Daoy (cell line): ENCODE measurements at places on chromosomes 5 and 9.

- no peak for DNase-seq
Observed at GRCh38 chr5:124131466-124131865, 615.0 kb downstream of the ZNF608 start.

DNA sequence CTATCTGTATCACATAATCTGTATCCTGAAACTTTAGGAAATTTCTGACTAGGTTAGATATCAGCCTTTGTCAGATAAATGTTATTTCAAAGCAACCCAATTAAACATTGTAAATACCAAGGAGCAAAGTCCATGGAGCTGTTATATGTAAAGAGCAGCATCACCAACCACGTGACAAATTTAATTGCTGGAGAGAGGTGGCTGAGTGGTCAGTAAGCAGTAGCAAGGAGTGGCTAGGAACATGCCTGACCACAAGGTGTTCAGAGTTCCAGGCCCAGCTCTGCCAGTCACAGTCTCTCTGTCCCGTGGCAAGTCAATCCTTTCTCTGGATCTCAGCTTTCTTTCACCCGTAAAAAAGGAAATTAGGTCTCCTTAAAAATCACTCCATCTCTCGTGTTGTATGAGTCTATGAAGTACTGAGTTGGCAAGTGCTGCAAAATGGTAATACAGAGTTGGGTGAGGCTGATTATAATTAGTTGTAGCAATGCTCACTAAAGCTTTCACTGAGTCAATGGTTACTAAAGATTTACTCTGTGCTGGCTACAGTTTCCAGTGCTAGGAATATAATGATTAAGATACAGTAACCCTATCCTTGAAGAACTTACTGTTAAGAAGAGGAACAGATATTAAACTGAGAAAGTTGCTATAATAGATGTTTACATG lies 166.1 kb downstream of the GNAQ start:
- DNase-seq, result no peak

DNA sequence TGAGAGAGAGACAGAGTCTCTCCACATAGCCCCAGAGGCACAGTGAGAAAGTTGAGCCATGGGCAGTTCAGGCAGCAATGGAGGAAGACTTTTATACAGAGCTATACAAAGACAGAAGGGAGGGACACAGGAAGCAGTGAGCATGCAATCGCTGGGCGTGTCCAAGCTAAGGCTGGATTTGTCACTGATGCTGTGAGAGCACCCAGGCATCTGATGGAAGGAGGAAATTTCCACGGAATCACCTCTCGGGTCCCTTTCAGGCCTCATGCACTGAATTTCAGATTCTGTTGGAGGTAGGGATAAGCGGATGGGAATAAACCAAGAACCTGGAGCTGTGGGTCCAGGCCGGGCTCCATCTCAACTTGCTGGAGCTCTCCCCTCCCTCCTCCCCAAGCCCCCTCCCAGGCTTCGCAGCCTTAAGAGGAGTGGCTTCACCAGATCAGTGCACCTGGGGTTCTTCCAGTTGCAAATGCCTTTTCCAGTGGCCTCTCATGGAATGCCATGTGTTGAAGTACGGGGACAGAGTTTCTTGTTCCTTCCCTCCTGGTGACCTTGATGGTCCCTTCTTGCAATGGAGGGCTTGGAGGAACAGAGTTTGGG lies 114.8 kb upstream of the ALDH1B1 start:
- peak; percentile 65 for DNase-seq

- peak; percentile 75 for DNase-seq
Observed at GRCh38 chr5:150302301-150303069, at the start of gene ARSI. ARSI (minus strand) TSS chr5:150302905; CDS start chr5:150302373, 532 bp downstream.

- no peak for DNase-seq
Observed at GRCh38 chr5:15753752-15754151, 253.8 kb downstream of the FBXL7 start.

GRCh38 chr5:15993334-15993733 lies 186.3 kb downstream of the MARCHF11 start:
- peak; percentile 31 for DNase-seq

DNA sequence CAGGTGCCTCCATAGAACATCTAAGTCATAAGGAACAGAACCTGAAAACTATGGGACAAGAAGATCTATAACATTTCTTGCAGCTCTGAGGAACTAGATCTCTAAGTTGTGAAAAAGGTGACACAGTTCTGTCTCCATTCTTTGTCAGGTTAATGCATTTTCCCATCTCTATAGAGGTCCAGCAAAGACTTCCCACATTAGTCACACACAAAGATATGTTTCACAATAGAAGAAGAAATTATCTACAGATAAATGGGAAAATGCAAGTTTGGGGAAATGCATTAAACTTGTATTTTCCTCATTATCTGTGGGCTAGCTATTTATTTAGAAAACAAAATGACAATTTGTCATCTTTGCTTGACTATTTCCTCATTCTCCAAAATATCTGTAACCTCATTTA lies 458.6 kb upstream of the PAPPA start:
- no peak for DNase-seq

- no peak for DNase-seq
Observed at GRCh38 chr9:126423916-126424185, 97.2 kb downstream of the MVB12B start.
